ENCODE measurements at places on chromosomes 2 and 18.

GRCh38 chr2:211939177-211939576 lies 599.4 kb downstream of the ERBB4 start:
- DNase-seq: no peak

DNA sequence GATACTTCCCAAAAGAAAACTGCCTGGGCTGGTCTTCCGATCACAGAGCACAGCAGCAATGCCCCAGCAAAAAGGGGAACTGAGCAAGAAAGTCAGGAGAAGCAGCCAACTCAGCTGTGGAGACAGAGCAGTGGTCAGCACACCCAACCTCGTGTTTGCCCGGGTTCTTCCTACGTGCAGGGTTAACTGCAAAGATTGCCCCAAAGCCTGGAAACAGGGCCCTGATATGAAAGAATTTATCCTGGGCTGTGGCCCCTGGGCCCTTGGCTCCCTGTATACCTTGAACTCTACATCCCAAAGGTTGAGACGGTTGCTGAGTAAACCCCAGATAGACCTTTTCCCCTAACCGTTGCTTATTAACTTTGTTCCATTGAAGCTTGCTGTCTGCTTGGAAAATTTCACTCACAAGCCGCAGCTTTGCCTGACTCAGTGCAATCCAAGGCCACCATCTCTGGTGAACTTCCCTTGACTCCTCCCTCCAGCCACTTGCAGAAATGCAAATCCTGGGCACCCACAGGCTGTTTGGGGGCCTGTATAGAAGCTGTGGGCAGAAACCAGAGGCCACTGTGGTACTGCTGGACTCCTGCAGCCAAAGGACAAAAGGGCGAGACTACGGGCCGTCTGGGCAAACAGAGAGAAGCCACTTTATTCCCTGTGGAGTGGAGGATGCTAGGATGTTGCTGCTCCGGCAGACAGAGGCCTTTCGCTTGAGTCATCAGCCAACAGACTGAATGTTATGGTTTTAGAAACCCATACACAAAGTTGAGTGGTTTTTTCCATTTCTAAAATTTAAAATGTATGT lies 18.2 kb downstream of the NRP2 start:
- DNase-seq: no peak

DNA sequence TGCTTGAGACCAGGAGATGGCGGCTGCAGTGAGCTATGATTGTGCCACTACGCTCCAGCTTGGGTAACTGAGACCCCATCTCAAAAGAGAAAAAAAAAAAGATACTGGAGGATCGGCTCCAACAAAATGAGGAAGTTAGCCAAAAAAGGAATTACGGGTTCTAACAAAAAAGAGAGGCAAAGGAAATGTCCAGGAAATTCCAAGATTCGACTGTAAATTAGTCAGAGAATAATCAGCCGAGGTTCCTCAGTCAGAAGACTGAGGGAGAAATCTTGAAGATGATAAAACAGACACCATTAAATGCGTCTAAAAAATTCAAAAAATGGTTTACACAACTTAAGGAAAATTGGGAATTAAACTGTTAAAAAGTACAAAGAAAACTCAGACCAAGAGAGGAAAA lies 89.5 kb downstream of the AAK1 start:
- DNase-seq: no peak

GRCh38 chr18:35088921-35089320 lies 47.7 kb downstream of the MAPRE2 start:
- DNase-seq: no peak

GRCh38 chr2:241125626-241126025 lies 23.5 kb upstream of the MTERF4 start:
- no peak for DNase-seq

DNA sequence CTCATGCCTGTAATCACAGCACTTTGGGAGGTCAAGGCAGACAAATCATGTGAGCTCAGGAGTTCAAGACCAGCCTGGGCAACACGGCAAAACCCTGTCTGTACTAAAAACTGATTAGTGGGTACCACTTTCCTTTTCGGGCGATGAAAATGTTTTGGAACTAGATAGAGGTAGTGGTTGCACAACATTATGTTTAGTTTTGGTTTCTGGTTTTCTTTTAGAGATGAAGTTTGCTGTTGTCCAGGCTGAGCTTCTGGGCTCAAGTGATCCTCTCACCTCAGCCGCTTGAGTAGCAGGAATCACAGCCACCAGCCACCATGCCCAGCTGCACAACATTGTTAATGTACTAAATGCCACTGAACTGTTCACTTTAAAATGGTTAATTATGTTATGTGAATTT lies 27.6 kb downstream of the AAK1 start:
- no peak for DNase-seq

- DNase-seq: no peak
Observed at GRCh38 chr2:20371323-20372025, 20.8 kb upstream of the PUM2 start.

DNA sequence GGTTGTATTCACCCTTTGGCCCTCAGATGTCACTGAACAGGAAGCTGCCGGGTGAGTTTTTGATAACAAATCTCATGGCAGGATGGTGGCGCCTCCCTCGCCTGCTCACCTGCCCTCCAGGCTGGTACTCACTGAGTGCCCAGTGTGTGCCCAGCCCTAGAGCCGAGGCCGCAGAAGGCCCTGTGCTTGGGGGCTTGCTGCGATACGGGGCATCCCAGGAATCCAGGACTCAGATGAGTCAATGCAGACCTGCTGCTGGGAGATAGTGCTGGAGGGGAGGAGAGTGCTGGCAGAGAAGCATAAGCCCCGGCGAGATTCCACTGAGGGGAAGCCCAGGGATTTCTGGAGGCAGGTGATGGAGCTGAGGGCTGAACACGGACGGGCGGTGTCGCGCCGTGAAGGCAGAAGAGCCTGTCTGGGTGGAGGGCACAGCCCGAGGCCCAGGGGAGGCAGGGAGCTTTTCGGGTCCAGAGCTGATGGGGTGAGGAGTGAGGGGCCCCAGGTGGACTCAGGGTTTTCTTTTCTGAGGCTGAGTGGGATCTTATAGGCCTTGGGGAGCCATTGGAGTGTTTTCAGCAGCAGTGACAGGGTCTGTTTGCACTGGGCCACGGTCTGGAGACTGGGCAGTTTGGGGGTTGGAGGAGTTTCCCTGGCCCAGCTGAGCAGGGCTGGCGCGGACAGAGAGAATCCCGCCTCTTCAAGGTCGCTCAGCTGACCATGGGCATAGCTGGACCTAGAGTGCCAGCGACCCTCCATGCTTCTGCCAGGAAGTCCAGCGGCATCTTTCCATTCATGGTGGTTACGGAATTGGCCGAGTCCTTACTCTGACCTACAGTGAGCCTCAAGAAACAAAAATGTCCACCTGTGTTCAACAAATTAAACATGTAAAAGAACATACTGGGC lies 35.5 kb downstream of the LDLRAD4 start:
- DNase-seq: no peak

GRCh38 chr18:45448871-45449270 lies 166.4 kb upstream of the SLC14A2 start:
- no peak for DNase-seq

GRCh38 chr2:132669908-132670495 lies at the start of gene LYPD1:
Gene LYPD1 (minus strand): TSS chr2:132670205. CDS start chr2:132669932, 273 bp downstream.
- DNase-seq: peak; percentile 6

- no peak for DNase-seq
Observed at GRCh38 chr2:118858485-118859156, 11.2 kb upstream of the EN1 start.

GRCh38 chr18:76451396-76452331 lies 43.4 kb downstream of the ZNF516 start:
- no peak for DNase-seq

- peak; percentile 92 for DNase-seq
Observed at GRCh38 chr2:200454927-200455801, 54.7 kb downstream of the KCTD18 start.

GRCh38 chr2:109155553-109156451 lies 26.8 kb downstream of the SH3RF3 start:
- no peak for DNase-seq

DNA sequence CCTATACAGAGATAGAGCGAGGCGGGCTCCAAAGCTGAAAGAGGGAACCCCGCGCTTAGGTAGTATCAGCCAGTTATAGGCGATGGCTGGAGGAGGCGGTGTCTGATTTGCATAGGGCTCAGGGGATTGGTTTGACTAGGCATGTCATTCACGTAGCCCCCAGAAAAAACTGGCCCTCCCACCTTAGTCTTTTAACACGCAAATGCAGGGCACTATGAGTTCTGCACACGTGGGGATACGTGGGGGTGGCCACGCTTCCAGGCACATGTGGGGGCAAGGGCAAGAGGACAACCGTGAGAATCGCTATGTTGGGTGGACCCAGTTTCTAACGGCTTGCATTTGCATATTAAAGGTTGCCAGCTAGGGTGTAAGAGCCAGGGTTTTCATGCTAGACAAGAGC lies 56.7 kb upstream of the MSTN start:
- peak; percentile 32 for DNase-seq

DNA sequence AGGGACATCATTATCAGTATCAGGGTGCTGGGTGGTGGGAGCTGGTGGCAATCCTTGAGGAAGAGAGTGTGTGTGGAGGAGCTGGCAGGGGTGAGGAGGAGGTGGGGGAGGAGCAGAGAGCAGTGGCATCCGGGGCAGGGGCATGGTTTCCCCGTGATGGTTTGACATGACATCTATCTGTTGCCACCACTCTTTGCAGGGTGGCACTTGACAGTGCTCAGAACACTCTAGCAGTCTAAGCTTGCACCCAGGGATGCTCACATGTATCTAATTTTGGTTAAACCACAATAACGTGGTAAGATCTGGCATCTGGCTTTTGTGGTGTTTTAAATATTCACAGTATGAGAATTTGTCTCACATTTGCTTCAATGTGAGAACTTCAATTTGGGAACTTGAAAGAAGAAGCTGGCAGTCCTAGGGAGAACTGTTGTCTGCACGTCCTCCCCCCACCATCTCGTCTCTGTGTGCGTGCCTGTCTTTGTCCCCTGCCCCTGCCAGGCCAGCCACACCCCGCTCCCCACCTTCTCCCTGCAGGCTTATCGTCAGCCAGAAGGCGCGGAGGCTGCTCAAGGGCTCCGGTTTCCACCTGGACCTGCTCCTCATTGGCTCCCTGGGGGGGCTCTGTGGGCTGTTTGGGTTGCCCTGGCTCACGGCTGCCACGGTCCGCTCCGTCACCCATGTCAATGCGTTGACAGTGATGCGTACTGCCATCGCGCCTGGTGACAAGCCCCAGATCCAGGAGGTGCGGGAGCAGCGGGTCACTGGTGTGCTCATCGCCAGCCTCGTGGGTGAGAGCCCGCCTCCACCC lies 11.7 kb downstream of the SLC4A3 start:
- no peak for DNase-seq

DNA sequence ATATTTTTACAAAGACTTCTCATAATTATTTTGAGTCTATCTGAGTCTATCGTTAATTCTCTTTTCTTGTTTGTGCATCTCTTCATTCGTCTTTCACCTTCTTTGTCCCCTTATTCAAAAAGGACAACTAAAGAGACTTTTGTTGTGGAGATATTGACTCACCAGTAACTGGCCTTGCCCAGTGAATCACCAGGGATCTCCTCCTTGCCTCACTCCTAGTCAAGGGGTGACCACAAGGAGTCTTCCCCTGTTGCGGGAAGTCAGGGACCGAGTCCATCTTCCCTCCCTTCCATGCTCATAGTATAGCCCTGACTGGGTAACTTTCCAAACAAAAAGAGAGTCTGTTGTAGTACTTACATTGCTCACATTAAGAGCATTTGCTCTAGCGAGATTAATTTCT lies 158.9 kb downstream of the NEB start:
- DNase-seq: no peak

DNA sequence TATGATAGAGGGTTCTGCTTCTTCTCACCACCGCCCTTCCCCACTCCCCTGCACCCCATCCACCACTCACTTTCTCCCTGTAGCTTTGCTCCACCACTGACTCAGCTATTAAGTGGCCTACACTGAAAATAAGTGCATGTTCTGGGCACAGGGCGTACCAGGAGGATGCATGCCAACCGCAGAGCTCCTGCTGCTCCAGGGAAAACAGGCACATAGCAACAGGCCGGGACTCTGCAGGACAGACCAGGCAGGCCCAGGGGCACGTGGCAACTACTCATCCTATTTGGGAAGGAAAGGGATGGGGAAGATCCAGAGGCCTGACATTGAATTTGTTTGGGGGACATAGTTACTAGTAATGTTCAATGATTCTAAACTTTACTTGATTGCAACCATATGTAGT lies 28.4 kb downstream of the ARL4C start:
- no peak for DNase-seq

Data from T-helper 2 cell (primary cell).